ENCODE measurements at places on chromosomes 4 and X.
A peak's percentile ranks its signal among the peaks of the same experiment; 100 is the strongest.

DNA sequence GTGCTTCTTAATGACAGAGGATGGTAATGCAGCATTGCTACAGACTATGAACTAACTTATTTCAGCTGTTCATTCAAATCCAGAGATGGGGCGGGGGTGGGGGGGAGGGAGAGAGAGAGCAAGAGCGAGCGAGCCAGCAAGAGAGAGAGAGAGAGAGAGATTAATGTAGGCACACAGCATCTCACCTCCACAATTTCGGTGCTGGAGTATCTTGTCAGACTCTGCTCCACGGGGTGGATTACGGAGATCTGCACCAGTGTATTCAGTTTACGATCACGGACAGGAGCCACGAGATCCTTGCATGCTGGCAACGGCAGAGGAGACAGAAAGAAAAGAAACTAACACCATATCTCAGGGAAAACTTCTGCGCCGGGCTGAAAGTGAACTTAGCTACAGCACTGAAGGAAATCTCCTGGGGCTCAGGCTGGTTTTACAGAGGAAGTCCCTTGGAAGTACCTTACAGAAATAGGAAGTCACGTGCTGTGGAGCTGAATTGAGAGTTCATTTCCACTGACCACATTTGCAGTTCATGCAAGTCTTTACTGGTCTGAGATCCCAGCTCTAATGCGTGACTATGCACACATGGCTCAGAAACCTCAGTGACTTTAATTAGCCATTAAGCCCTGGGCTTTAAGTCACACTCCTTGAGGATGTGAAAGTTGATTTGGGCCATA lies 440.9 kb downstream of the INPP4B start:
- DNase-seq, result peak; percentile 50

DNA sequence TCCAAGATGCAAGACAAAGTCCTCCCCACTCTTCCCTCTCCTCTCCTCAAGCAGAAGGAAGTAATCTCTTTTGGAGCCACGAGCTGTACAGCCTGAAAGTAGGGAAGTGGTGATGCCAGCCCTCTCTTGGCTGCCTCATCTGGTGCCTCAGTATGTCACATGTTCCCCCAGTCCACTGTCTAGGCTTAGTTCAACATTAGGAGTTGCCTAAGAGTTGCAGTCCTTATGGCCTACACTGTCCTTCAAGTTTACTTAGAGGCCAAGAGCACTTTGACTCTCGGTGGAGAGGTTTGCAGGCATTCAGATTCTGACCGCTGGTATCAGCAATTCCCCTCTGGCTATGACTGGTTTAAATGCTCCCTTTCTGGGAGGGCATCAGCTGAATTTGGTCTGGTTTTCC lies 735.6 kb downstream of the GLUD2 start:
- DNase-seq, result no peak

GRCh38 chr4:151948351-151949016 lies 187.7 kb upstream of the GATB start:
- DNase-seq, result no peak

DNA sequence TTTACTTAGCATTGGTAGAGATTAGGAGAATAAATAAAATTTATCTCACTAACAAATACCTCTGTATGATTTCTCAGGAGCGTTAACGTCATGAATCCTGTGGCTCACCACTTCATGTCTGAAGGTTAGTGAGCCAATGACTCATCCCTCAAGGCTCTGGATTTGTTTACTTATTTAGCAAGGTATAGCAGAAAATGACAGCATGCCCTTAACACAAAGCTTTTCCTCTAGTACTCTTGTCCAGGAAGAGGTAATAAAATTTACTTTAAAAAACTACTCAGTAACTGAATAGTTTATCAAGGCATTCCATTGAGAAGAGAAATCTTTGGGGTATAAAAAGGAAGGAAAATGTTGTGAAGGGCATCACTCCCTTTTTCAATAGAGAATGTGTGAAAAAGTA lies 823.8 kb downstream of the CCSER1 start:
- DNase-seq, result no peak

- DNase-seq, result no peak
Measured at GRCh38 chrX:40531056-40531826, 49.5 kb upstream of the ATP6AP2 start.

DNA sequence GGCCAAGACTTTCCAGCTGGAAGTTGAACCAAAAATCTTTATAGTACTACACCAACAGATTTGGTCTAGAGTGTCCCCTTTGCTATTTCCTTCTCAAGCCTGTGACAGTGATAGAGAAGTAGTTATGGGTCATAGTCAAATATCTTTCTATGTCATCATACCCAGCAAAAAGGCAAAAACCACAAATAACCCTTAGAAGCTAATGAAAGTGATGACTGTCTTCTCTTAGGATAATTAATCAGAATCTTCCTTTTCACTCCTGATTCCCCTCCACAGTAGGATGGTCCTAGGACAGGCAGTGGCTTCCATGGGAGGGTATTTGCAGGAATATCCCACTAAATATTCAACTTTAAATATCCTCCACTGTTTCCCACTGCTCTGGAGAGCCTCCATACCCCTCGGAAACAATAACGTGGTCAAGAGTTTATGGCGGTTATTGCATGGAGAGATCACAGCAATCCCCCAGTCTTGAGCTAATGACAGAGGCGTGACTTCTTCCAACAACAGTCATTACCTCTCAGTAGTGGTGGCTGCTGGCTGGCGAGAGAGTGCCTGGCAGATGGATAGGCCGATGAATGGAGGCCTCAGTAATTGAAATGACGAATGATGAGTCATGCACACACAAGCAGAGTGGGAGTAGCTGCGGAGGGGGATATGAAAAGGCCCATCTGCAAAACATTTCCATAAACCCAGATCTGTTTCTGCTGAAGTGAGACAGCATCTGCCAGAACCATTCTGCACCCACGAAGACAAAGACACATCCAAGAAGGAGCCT lies 154.9 kb downstream of the STK32B start:
- DNase-seq, result no peak

GRCh38 chr4:151688003-151688784 lies 72.6 kb downstream of the GATB start:
- DNase-seq, result no peak

- no peak for DNase-seq
Measured at GRCh38 chr4:11585506-11585905, 156.8 kb upstream of the HS3ST1 start.

DNA sequence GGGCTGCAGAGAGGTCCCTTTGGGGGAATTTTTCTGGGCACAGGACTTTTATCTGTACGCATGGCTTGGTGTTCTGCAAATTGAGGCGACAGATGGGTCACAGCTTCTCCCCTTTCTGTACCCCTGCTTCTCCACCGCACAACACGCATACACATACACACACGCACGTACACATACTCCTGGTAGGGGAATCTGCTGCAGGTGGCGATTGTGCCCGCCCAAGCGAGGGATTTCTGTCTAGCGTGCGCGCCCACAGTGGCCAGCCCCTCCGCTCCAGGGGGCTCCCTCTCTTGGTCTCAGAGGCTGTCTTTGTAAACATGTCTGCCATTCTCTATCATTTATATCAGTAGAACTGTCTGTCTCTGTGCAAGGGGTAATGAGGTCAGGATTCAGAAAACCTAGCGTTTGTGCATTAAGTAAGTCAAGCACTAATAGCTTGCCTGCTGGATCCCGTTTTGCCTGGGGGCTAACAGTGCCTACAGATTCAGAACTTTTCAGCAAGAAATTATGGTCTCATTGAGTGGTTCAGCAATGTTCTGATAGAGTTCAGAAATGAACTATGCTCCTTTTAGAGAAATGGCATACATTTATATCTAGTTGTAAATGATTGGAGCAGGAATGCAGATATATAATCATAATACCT lies 2.2 kb downstream of the GRID2 start:
- DNase-seq, result no peak

DNA sequence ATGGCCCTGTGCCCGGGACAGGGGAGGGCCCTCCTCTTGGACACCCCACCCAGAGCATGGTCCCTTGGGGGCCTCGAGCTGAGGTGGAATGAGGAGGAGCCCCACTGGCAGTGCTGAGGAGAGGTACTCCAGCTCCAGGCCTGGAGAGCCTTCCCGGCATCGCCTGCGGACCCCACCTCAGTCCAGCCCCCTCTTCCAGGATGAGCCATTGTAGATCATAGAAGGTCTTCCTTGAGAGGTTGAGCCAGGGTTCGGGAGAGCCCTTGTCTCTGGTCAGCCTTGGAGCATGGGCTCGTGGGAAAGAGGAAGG lies 16.9 kb downstream of the SMIM10L2A start:
- no peak for DNase-seq

DNA sequence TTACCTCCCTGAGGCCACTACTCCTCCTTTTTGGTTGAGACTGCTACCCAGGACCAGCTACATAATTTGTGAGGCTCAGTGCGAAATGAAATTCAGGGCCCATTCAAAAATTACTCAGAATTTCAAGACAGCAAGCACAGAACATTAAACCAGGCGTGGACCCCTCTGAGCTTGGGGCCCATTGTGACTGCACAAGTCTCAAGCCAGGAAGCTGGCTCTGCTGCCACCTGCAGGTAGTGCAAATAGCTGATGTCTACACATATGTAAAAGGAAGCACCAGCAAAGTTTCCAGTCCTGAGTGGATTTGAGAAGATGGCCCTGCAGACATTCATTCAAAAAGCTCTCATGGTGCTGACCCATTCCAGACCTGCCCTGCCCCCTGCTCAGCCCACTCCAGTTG lies 213.4 kb upstream of the LNX1 start:
- DNase-seq, result peak; percentile 4

GRCh38 chr4:18197467-18197866 lies 175.9 kb upstream of the LCORL start:
- DNase-seq, result no peak

GRCh38 chr4:17753646-17754045 lies 27.8 kb downstream of the FAM184B start:
- DNase-seq, result no peak

DNA sequence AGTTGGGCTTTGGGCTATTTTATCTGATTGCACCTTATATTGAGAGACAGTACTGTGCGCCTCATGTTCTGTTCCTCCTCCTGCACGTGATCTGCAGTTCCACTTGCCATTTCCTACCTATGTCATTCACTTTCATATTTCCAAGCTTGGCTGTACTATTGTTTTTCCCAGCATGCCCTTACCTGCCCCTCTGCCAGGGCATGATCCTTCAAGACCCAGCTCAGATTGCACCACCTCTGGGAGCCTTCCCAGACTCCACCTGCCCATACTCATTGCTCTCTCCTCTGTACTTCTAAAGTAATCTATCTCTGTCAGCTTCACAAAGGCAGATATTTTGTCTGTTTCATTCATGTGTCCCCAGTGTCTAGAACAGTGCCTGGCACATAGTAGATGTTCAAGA lies 11.6 kb downstream of the SLC25A5 start:
- DNase-seq, result no peak
